ENCODE measurements at places on chromosomes 11 and 22.
A peak's percentile ranks its signal among the peaks of the same experiment; 100 is the strongest.

DNA sequence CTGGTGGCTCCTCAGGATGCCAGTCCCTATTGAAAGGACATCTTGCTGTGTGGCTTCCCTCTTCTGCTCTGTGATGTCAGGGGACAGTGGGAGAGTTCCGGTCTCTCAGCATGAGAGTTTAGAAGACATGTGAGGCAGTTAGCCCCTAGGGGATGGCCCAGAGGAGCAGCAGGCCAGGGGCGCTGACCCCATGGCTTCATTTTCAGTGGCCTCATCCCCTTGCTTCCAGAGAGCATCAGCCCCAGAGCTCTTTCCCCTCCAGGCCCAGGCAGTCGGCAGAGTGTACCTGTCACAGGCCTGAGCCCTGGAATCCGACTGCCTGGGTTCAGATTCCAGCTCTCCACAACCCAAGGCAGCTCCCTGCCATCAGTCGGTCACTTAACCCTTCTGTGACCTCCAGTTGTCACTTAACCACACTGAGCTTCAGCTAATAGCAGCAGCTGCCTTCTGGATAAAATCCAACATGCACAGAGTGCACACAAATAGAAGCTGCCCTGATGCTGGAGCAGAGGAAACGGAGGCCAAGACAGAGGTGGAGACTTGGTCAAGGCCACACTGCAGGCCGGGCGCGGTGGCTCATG lies 14.1 kb upstream of the LRRC10B start:
- no peak for DNase-seq

DNA sequence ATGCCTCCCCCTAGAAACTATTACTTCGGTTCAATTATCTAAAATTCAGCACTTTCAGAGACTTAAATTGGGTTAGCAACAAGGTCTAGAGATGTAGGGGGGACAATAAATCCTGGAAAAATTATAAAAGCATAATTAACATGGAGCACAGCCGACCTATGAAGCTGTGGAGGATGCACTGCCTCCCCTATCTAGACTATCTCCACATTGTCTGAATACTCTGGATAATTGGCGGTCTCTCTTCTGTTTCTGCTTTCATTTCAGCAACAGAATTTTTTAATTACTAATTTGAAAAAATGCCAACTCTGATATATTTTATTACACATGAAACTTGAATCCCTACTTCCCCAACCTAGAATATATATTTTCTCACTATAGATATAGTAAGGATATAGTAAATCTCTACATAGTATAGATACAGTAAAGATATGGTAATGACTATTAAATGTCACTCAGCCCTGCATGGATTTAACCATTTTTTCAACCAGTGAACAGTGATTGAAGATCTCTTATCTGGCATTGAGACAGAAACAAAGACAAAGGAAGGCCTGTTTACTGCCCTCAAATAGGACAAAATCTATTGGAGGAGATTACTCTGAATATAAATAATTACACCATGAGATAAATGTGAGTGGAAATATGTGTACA lies 157.6 kb downstream of the BLID start:
- no peak for DNase-seq

- DNase-seq: no peak
Measured at GRCh38 chr11:120024586-120024985, 113.3 kb downstream of the TRIM29 start.

DNA sequence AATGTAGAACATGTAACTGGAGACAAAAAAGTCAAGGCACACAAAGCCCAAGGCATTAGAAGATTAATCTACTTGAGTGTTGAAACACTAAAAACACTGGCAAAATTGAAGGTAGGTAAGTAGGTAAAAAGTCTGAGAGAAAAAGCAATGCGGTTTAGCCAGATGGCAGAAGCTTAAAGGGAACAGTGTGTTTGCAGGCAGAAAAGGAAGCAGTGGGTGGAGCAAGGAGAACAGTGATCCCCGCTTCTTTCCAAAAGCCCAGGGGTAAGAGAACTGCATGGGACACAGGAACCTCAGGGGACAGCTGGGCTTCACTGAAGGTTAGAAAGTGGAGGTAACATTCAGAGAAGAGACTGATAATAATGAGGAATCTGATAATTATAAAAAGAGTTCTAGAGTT lies 16.0 kb downstream of the MRE11 start:
- no peak for DNase-seq

DNA sequence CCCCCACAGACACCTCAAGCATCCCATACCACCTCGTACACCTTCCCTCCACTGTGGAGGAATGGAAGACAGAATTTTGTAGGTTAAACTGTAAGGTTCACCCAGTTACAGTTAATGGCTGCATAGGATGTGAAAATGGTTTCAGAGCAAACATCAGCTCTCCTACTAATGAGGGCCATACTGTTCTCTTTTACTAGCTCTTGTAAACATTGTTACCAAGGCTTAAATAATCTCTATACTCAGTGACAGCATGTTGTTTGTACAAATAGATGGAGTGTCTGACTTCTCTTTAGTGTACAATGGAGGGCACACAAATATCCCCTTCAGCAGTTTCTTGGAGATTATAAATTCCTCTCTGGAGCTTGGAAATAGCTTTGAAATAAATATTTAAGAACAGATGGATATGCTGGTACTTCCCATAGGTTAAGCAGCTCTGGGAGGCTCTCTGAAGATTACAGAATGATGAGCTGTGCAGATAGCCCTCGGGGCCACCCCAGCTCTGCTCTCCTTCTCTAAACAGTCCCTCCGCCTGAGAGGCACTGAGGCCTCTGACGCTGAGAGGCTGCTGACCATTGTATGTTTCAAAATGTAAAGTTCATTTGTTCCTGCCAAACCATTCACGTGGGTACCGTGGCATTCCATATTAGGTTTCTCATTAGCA lies 25.7 kb downstream of the TTC12 start:
- DNase-seq: no peak

GRCh38 chr22:26589367-26589844 lies 526 bp downstream of the TPST2 start:
- DNase-seq: peak; percentile 25

DNA sequence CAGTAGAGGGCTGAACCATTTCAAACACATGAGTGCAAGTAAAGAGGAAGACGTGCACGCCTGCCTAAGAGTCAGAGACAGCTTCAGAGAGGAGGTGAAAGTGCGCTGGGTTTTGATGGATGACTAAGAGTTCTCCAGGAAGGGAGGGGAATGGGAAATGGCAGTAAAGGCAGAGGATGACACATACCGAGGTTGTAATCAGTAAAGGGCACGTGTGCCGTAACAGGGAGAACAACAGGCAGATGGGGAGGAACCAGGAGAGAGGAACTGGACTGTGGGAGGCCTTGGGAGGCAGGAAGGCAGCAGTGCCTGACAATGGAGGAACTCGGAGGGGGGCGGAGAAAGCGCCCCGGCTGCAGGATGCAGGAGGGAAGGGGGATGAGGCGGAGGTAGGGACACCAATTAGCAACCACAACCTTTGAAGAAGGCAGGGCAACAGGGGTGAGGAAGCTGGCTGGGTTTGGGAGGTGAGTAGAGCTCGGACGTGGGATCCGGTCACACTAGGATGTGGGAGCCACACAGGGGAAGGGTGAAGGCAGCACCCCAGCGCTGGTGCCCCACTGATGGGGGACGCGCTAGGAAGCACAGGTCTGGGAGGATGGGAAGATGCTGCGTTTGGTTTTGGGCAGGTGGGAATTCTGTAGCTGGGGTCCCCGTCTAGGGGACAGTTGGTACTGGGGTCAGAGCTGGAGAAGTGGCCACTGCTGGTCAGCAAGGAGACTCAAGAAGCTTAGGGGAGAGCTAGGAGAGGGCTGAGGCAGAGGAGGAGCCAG lies 67.4 kb downstream of the SCUBE1 start:
- DNase-seq: no peak

DNA sequence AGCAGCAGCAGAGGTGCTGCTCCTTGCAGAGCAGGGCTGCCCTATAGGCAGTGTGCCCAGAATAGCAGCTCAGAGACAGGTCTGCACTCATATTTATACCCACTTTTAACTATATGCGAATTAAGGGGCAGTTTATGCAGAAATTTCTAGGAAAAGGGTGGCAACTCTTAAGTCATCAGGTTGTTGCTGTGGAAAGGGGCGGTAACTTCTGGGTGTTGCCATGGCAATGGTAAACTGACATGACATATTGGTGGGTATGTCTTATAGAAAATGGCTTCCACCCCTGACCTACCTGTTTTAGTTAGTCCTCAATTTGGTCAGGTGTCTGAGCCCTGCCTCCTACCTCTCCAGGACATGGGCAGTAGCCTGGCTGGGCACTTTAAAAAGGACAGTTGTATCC lies 122.3 kb downstream of the ATXN10 start:
- no peak for DNase-seq

- no peak for DNase-seq
Measured at GRCh38 chr22:28869736-28870135, 13.6 kb upstream of the ZNRF3 start.

DNA sequence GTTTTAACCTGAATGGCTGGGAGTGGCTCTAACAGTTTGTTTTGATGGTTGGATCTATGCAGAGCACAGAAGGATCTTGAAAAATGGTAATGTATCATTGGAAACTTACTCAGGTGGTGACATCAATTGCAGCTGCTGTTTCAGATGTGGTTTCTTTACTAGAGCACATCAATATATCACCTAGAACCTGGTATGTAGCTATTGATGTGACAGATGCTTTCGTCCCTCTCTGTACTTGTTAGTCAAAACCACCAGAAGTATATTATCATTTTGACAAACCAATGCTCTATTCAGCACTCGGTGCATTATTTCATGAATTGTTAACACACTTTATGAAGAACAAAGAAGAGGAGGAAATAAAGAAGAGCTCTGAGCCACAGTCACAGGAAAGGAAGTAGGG lies 26.6 kb upstream of the SCN3B start:
- DNase-seq: no peak

- no peak for DNase-seq
Measured at GRCh38 chr22:40838486-40838885, 18.0 kb downstream of the ST13 start.

DNA sequence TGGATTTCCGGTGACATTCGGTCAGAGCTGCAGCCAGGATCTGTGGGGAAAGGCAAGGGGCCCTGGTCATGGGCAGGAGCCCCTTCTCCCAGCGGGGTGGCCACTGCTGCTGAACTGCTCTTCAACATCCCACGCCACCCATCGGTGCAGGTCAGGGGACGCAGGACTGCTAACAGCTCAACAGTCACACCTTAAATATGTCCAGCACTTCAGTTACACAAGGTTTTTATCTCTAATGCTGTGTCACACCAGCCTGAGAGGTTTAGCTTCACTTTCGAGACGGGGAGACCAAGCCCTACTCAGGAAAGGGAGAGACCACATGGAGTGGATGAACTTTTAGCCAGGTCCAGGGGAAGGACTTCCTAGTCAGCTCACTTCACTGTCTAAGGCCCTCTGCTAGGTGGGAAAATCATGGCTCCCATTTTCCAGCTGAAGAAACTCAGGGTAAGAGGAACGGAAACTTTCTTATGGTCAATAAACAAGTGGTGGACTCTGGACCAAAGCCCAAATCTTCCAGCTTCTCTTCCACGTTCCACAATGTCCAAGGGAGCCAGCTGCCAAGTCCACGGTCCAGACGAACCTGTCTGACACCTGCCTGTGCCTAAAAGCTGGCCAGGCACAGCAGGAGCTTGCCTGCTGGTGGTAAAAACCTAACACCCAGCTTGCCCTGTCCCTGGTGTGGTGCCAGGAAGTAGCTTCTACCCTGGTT lies 21.0 kb upstream of the CHADL start:
- no peak for DNase-seq

DNA sequence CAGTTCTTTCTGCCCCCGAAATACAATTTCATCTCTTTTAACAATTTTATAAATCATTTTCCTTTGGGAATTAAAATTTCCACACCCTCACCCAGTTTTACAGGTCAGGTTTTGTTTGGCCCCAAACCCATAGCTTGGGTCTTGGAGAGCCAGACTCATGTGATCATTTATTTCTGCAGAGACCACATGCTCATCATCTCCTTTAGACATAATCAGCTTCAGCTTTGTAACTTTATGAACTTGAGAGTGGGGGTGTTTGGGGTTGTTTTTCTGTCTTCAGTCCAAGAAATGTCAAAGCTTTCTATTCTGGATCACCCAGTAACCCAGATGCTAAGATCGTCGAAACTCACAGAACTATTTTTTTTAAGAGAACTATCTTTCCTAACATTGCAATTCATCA lies 70.9 kb downstream of the DBX1 start:
- no peak for DNase-seq

DNA sequence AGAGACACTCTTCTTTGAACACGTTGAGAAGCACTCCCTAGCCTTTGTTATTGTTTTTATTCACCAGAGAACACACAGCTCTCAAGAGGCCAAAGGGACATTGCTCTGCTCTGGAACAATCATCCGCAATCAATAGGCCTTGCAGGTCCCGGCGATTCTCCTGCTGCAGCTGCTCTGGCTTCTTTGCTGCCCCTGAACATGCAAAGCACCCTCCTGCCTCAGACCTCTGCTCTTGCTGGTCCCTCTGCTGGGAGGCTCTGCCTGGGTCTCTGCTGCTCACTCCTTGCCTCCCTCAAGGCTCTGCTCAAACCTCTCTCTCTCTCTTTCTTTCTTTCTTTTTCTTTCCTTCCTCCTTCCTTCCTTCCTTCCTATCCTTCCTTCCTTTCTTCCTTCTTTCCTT lies 232.7 kb downstream of the DSCAML1 start:
- DNase-seq: no peak

GRCh38 chr11:67469508-67469811 lies 409 bp upstream of the TMEM134 start:
- DNase-seq: no peak

- DNase-seq: no peak
Measured at GRCh38 chr11:32110795-32111194, 19.9 kb downstream of the RCN1 start.

DNA sequence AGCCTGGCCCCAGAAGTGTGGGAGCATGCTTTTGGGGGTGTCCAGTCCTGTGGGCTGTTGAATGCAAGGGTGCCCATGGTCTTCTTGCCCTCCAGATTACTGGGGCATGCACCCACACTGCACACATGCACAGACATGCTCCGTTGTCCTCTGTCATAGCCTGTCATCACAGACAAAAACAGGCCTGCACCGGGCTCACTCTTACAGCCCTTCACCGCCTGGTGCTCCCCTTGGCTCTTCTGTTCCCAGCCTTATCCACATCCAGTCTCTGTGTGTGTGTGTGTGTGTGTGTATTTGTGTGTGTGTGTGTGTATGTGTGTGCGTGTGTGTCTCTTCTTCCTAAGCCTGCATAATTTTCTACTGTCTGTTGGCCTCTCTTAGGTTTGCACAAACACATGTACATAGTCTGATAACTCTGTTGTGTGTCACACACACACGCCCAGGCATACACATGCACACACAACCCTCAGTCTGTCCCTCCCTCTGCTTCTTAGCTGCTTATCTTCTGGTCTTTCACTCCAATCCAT lies 23.4 kb upstream of the NECTIN1 start:
- DNase-seq: no peak

GRCh38 chr11:123313262-123313661 lies 116.8 kb upstream of the GRAMD1B start:
- no peak for DNase-seq

DNA sequence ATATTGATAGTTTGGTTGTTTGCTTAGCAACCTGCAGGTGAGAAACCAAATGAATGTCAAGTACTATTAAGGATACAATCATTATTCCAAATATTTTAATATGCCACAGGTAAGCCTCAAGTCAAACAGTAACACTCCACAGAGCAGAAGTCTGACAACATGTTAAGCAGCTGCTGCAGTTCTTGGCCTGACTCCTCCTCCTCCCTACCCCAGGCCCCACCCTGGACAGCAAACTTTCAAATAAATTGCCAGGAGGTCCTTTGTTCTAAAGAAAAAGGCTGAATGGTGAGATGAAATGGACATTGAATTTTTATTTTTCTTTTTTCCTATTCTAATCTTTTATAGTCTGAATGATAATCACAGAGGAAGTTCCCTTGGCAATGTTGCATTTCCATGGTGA lies 260.0 kb upstream of the POU2AF2 start:
- DNase-seq: no peak

- no peak for DNase-seq
Measured at GRCh38 chr11:33713151-33713855, 12.7 kb upstream of the C11orf91 start.

All from activated gamma-delta T cell treated with Interleukin-2 at 50 U/mL for 16 hours (primary cell).